Activated CD4-positive, alpha-beta memory T cell treated with anti-CD3 and anti-CD28 coated beads, Interleukin-2, amount 10 ng/mL, durations not matched to agents 7 days and 5 days (primary cell): ENCODE measurements at places on chromosomes 1 and 21. TPM values are rescaled to one million over a fixed set of nuclear protein-coding genes. Genes with fewer than 3 reads are reported as not detected.

GRCh38 chr1:70017770-70018169 is 187.6 kb downstream of the LRRC40 start:
- no peaks in the 10 kb centered on the region for H3K27me3 ChIP-seq
- no peak overlapping the region for H3K4me3 ChIP-seq
- H3K4me1 ChIP-seq: no peaks in the 10 kb centered on the region
- H3K36me3 ChIP-seq: no peaks in the 10 kb centered on the region
- no peak for DNase-seq
- H3K27ac ChIP-seq: no peak overlapping the region

GRCh38 chr21:39863111-39863510 is 4.1 kb upstream of the PCP4 start:
- no peaks in the 10 kb centered on the region for H3K27me3 ChIP-seq
- no peaks in the 10 kb centered on the region for H3K4me1 ChIP-seq
- H3K27ac ChIP-seq: no peak overlapping the region
- no peaks in the 10 kb centered on the region for H3K36me3 ChIP-seq

GRCh38 chr1:60265560-60266535 is 192.3 kb upstream of the C1orf87 start:
- no peak overlapping the region for H3K27ac ChIP-seq
- H3K4me3 ChIP-seq: no peak overlapping the region
- no peaks in the 10 kb centered on the region for H3K4me1 ChIP-seq

DNA sequence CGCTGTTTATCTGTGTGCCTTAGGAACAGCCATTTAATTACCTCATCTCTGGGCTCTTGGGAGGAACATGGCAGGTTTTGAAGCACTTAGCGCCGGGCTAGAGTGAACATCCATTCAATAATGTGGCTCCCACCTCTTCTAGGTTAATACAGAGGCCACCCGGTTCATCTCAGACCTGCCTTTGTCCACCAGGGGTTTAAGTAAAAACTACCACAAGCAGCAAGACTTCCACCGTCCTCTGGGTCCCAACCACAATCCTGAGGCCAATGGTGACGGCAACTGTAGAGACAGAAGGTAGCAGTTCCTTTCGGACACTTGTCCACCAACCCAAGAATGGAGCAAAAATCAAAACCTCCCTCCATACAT is 924 bp upstream of the DDOST start:
- H3K4me1 ChIP-seq: peaks cover 53% of the 10 kb centered on the region
- peak overlapping the region; percentile 97 for H3K27ac ChIP-seq
- no peak for DNase-seq
- peaks cover 28% of the 10 kb centered on the region for H3K36me3 ChIP-seq
- no peaks in the 10 kb centered on the region for H3K27me3 ChIP-seq
- peak overlapping the region; percentile 99 for H3K4me3 ChIP-seq

The KRTAP21-2 gene
- total RNA-seq: not detected

DNA sequence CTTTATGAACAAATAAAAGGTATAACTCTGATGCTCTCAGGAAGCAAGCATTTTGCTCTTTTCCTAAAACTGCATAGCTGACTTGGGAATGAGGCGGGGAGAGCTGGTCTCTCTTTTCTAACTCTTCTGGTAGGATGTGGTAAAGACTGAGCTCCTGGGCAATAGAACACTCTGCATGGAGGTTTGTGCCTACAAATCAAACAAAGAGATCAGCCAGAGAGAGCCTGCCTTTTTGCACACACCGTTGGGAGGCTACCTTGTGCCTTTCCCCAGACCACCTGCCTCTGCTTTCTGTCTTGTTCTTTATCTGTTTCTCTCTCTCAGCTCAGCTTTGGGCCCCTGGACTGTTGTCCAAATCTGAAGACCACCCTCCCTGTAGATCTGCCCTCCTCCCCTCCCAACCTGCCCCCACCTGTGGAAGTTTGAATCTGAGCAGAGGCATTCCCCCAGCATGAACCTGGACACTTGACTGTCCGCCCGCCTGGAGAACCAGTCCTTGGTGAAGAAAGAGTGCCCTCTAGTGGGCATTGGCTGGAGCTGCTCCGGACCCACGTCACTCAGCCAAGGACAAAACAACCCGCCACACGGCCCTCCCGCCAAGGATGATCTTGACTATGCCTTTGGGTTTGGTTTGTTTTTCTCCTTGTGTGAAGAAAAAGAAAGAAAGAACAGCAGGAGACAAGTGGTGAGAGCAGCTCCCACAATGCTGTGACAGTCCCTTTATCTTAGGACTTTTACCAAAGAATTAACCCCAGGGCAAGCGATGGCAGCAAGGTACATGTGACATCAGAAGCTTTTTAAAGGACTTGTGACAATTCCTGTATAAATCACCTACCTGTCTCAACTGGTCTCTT is 228.2 kb downstream of the PBX1 start:
- no peak overlapping the region for H3K4me3 ChIP-seq
- H3K4me1 ChIP-seq: no peaks in the 10 kb centered on the region
- no peaks in the 10 kb centered on the region for H3K36me3 ChIP-seq
- DNase-seq: peak; percentile 62
- peaks cover 2% of the 10 kb centered on the region for H3K27me3 ChIP-seq

- H3K27me3 ChIP-seq: peaks cover 38% of the 10 kb centered on the region
- no peaks in the 10 kb centered on the region for H3K36me3 ChIP-seq
- no peak overlapping the region for H3K27ac ChIP-seq
- H3K4me1 ChIP-seq: peaks cover 33% of the 10 kb centered on the region
- DNase-seq: no peak
Measured at GRCh38 chr1:112719706-112720105, 4.6 kb upstream of the PPM1J start.

DNA sequence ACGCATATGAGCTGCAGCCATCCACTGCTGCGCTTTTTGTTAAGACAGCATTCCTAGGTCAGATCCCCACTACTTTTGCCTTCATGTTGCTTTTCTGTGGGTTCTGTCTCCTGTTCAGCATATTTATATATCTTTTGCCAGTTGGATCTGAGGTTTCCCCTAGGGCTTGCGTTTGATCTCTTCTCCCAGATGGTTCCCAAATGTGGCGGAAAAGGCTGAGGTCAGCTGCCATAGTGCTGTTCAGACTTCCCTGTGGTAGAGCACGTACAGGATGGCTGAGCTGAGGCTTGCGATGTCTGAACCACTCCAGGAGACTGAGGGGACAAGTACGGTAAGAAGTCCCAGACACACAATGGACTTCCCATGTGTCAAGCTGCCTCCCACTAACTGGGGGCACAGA is 39.8 kb downstream of the COL6A1 start:
- no peaks in the 10 kb centered on the region for H3K4me1 ChIP-seq
- H3K36me3 ChIP-seq: no peaks in the 10 kb centered on the region
- no peak for DNase-seq
- no peak overlapping the region for H3K4me3 ChIP-seq

The S100A1 gene
- total RNA-seq: not detected

DNA sequence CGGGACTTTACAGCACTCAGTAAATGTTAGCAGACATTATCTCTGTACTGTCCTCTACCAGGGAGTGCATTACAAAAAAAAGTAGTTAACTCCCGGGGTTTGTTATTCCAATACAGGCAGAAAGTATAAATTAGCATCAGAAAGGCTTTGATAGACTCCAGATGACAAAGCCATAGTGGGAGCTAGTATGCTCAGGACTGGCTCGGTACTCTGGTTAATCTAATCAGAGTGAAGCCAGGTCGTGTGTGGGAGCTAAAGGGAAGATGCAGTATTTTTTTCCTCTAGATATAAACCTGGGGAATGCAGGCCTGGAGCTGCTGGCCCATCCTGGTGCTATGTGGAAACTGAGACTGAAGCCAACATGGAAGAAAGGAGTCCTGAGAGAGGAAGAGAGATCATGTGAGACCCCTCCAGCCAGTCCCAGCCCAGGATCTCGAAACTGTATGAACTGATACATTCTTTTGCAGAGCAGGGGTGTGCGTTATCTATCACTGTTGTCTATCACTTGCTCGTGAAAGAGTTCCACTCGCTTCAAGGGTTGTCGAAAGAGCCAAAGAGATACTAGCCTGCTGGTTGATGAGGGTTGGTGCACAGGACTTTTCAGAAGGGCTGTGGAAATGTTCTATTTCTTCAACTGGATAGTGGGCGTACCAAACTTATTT is 125.8 kb downstream of the PLPP3 start:
- H3K36me3 ChIP-seq: no peaks in the 10 kb centered on the region
- no peaks in the 10 kb centered on the region for H3K27me3 ChIP-seq

The PCP4L1 gene
- total RNA-seq: not detected

GRCh38 chr1:161986328-161986727 is 37.3 kb downstream of the OLFML2B start:
- no peak overlapping the region for H3K27ac ChIP-seq
- H3K36me3 ChIP-seq: no peaks in the 10 kb centered on the region
- H3K4me3 ChIP-seq: no peak overlapping the region
- peaks cover 11% of the 10 kb centered on the region for H3K27me3 ChIP-seq

GRCh38 chr1:31683997-31684396 is 19.8 kb downstream of the COL16A1 start:
- no peaks in the 10 kb centered on the region for H3K4me1 ChIP-seq
- DNase-seq: no peak
- no peak overlapping the region for H3K27ac ChIP-seq
- H3K27me3 ChIP-seq: peaks cover 27% of the 10 kb centered on the region
- H3K4me3 ChIP-seq: no peak overlapping the region

The CCDC24 gene
- 2.2 TPM for total RNA-seq

DNA sequence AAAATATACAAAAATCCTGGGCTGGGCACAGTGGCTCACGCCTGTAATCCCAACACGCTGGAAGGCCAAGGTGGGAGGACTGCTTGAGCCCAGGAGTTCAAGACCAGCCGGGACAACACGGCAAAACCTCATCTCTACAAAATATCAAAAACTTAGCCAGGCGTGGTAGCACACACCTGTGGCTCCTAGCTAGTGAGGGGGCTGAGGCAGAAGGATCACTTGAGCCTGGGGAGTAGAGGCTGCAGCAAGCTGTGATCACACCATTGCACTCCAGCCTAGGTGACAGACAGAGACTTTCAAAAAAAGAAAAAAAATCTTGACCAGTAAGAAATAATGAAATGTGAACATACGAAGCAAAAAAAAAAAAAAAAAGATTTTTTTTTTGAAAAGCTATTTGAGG is 52.1 kb downstream of the ARID4B start:
- no peaks in the 10 kb centered on the region for H3K27me3 ChIP-seq
- H3K4me1 ChIP-seq: peaks cover 39% of the 10 kb centered on the region
- no peak overlapping the region for H3K27ac ChIP-seq

DNA sequence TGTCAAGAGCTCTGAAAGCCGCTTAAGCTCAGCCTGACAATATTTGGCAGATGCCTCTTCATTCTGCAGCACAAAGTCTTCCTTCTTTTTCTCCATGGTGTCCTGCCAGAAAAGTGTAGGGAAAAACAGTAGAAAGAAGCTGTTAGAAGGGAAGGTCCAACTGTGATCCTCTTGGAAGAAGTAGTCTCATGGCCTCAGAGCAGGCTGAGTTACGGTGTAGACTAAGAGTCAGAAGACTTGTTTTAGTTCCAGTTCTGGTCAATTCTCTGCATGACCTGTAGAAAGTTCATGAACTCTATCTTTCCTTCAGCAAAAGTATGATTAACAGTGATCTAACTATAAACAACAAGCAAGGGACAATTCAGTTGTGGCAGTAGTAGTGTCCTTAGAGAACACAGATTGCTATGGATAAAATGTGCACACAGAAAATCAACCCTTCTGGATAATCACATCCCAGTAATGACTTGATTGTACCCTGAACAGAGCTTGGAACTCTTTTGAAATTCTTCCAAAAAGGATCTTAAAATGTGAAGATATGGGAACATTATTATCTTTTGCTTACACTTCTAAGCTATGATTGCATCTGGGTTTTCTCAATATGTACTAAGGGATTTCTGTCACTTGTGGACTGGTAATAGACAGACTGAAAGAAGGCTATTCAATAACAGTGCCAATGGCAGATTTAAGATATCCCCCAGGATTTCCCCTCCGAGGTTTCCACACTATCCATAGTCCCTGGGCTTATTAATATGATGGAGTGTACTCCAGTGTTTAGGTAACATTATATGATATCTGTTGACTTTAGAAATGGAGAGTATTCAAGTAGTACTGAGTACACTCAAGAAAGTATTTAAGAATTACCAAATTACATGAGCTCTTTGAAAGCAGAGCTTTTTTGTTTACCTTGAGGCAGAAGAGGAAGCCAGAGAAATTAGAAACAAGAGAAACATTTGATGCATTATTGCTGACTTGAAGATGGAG is 22.1 kb upstream of the GBP2 start:
- H3K4me3 ChIP-seq: no peak overlapping the region
- DNase-seq: no peak
- peaks cover 2% of the 10 kb centered on the region for H3K4me1 ChIP-seq
- no peak overlapping the region for H3K27ac ChIP-seq

The CYP4Z1 gene
- not detected for total RNA-seq

The OR2G6 gene
- total RNA-seq: not detected

- no peak overlapping the region for H3K4me3 ChIP-seq
- no peaks in the 10 kb centered on the region for H3K27me3 ChIP-seq
- DNase-seq: no peak
- no peak overlapping the region for H3K27ac ChIP-seq
Measured at GRCh38 chr1:29209173-29209572, 21.6 kb downstream of the MECR start.

GRCh38 chr1:50493710-50494109 is 70.5 kb upstream of the DMRTA2 start:
- no peak for DNase-seq
- no peaks in the 10 kb centered on the region for H3K27me3 ChIP-seq
- H3K27ac ChIP-seq: no peak overlapping the region
- peaks cover 48% of the 10 kb centered on the region for H3K36me3 ChIP-seq
- peaks cover 9% of the 10 kb centered on the region for H3K4me1 ChIP-seq

GRCh38 chr1:115982400-115982799 is 6.1 kb downstream of the SLC22A15 start:
- no peak overlapping the region for H3K27ac ChIP-seq
- no peak overlapping the region for H3K4me3 ChIP-seq
- H3K4me1 ChIP-seq: peaks cover 2% of the 10 kb centered on the region
- peaks cover 15% of the 10 kb centered on the region for H3K27me3 ChIP-seq
- no peaks in the 10 kb centered on the region for H3K36me3 ChIP-seq
- DNase-seq: no peak

- H3K27ac ChIP-seq: no peak overlapping the region
- H3K27me3 ChIP-seq: peaks cover 3% of the 10 kb centered on the region
- no peaks in the 10 kb centered on the region for H3K4me1 ChIP-seq
- no peak for DNase-seq
- no peak overlapping the region for H3K4me3 ChIP-seq
- H3K36me3 ChIP-seq: no peaks in the 10 kb centered on the region
Measured at GRCh38 chr1:30550365-30551220, 172.8 kb downstream of the MATN1 start.

DNA sequence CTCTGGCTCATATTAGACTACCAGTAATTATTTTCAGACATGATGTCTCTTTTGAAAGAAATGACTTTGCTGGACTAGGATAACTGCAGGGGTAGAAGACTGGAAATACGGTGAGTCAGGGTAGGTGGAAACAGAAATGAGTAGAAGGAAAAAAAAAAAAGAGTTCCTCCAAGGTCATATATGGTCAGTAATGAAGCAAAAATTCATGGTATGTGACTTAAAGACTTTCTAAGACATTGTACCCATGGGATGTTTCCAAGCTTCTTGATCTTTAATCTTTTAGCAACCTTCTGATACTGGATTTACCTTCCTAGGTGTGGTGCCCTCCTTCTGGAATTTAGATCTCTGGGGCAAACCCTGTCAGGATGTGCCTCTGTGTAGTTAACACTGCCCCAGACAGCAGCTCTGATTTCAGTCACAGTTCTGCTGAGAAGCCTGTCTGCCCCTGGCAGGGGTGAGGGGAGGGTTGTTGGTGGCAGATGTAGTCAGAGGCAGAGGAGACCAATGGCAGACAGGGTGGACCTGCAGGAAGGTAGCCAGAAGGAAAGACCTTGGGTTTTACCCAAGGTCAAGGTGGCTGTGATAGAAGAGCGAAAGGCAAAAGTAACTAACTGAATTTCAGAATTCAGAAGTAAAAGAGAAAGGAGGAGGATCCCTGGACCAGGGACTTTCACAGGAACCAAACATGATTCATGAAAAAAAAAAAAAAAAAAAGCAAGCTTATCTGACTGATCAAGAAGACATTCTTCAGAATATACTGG is 44.1 kb upstream of the BCL10 start:
- H3K27ac ChIP-seq: no peak overlapping the region
- H3K4me3 ChIP-seq: no peak overlapping the region
- peaks cover 60% of the 10 kb centered on the region for H3K27me3 ChIP-seq
- H3K36me3 ChIP-seq: no peaks in the 10 kb centered on the region
- peaks cover 7% of the 10 kb centered on the region for H3K4me1 ChIP-seq

The INSRR gene
- 0.13 TPM for total RNA-seq
